Activated T-helper 2 cell treated with anti-CD3 and anti-CD28 coated beads, Interferon-gamma antibody, Interleukin-2, Interleukin-4, amounts not matched to agents 10 μg/mL and 5 μg/mL and 100 μg/mL, durations not matched to agents 14 hours and 24 hours and 36 hours (primary cell): ENCODE measurements at places on chromosomes 2 and 18.

DNA sequence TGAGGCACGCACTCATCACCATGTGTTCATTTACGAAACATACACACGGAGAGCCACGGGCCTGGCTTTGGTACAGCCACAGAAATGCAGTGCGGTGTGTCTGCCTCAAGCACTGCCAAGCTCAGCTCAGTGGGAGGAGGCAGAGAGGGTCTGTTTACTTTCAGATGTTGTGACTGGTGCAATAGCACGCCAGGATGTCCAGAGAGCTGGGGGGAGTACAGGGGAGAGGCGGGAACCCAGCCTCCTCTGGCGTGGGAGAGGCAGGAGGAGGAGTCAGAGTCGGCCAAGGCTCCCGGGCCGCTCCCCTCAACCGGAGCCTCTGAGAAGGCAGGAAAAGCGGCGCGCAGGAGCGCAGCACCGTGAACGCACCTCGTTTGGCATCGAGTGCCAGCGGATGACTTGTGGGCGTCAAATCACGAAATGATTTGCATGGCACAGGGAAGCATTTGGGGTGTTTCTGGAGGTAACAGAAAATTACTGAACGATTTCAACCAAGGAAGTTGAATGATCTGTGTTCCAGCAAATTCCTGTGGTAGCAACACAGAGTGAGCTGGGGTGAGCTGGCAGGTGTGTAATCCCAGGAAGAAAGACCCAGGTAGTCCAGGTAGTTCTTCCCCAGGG is 143.0 kb downstream of the ZNF516 start:
- DNase-seq: no peak

DNA sequence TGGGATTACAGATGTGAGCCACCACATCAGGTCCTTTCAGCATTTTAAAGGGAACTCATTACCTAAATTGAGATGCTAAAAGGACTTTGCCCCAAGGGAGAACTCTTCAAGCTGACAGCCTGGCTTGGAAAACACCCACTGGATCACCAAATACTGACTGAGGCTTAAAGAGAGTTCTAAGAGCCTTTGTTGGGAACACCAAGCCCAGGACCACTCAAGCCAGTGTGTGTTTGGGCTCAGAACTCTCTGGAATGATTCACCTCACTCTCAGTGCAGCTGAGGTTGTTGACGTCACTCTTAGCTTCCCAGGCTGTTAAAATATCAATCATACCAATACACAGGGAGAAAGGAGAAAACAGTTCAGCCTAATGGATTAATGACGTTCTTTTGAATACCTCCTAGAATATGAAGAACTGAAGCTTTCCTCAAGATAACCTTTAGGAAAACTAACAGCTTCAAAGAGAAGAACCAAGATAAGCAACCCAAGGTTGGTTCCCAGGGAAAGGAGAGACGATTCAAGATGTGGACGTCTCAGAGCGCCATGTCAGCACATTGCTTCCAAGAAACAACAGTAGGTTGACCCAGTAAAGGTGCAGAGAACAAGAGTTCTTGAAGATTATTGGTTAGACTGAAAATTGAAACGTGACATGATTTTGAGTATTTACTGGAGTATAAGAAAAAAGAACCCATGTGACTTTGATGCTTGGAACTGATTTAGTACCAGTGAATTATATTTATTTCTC is 48.0 kb upstream of the MGAT4A start:
- no peak for DNase-seq

DNA sequence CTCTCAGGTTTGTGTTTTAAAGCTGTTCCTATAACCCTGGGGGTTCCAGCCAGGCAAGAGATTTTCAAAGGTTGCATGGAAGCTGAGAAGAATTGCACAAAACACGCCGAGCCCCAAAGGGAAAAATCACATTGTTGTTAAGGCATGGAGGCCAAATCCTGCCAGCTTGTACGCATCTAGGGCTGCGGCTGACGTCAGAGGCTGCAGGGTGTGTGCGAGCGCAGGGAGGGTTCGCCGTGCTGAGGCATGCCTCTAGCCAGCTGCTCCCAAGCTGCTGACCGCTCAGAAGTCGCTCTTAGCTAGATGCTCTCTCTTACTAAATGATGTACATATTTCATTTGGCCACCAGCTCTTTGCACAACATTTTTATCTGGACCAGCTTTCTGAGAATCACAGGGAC is 191.8 kb downstream of the LPIN1 start:
- no peak for DNase-seq

GRCh38 chr18:10045296-10045891 is 131.6 kb downstream of the VAPA start:
- no peak for DNase-seq
